ENCODE measurements at places on chromosomes 6 and 20.

DNA sequence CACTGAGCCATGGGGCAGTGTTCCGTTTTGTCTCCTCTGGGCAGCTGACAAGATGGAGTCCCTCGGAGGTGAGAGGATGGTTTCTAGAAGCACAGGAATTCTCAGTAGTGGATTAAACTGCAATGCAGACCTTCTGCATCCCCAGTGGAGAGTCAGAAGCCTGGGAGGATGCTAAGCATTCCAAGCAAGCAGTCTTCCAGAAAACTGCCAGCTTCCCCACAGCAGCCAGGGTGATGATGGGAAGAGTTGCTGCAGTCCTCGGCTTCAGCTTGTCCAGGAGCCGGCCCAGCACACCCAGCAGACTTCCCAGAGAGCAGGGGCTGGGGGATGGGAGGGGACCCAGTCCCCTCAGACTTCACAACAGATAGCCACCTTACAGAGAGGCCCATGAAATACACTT is 163.6 kb downstream of the LY86 start:
- peak; percentile 40 for DNase-seq

DNA sequence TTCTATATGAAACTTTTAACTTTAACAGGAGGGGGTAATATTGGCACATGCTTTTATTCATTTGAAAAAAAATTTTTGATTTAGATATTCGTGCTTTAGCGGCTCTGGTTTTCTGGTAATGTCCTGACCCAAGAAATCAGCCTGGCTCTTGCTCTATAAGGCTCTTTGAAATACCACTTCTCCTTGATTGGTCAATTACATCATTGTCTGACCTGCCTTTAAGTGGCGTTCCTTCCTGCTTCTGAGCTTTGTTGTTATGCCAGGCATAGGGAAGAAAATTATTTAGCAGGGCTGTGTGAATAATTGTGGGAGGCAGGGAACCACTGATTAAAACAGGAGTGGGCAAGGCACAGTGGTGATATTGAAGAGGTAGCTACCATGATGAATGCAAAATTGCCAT is 3.9 kb downstream of the RNF144B start:
- DNase-seq = no peak

DNA sequence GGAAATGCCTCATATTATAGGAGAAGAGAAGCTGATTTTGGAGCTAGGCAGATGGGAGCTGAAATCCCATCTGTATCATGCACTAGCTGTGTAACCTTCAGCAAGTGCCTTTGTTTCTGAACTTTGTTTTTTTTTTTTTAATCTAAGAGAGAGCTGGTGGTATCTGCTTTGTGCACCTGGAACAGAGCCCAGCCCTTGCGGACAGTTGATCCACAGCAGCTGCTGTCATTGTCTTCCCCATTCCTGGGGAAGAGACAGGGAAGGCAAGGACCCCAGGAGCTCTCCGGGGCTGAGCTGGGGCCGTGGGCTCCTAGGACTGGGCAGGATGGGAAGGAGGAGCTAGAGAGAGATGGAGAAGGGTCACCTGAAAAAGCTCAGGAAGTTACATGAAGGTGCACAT is 92.1 kb downstream of the SYNJ2 start:
- no peak for DNase-seq

- DNase-seq = no peak
These were observed 10.2 kb downstream of the PTPN1 start for GRCh38 chr20:50520222-50520880.

GRCh38 chr6:125952764-125953501 is 3.6 kb upstream of the HINT3 start:
- no peak for DNase-seq

- DNase-seq = no peak
These were observed 170.1 kb downstream of the KIF6 start for GRCh38 chr6:39555136-39555535.

DNA sequence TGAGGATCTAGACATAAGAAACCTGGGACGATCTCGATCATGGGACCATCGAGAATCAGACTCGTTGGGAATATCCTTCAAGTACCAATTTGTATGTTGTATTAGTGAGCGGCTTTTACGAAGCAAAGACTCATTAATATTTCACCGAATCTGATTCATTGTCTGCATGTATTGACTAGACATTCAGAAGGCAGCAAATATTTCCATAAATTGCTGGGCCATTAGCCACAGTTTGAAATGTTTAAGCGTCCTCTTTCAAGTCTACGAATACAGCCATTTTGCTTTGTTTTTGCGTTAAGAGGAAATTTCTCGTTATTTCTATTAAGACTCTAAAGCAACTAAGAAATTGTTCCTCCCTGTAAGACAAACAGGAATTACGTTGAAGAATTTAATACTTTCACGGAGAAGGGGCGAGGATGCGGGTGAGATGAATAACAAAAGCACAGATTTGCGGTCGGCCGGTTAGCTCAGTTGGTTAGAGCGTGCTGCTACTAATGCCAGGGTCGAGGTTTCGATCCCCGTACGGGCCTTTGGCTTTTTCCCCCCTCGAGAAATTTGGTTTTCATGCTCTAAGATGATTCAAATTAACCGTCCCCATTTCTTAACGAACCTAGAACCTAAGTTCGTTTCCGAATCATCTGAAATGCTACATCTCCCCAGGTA is 18.5 kb downstream of the POM121L2 start:
- DNase-seq = no peak

DNA sequence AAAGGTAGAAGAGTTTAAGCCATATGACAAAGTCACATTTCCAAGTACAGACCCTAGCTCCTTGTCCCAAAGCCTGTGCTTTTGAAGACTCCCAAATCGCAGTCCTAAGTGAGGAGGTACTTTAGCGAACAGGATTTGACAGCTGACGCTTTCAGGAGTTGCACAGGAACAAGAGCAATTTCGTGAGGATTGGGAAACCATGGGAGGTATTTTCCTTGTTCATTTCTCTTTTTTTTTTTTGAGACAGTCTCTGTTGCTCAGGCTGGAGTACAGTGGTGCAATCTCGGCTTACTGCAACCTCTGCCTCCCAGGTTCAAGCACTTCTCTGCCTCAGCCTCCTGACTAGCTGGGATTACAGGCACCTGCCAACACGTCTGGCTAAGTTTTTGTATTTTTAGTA is 150.6 kb downstream of the MTHFD1L start:
- no peak for DNase-seq

GRCh38 chr6:138945354-138945753 is 42.7 kb downstream of the REPS1 start:
- DNase-seq = no peak

DNA sequence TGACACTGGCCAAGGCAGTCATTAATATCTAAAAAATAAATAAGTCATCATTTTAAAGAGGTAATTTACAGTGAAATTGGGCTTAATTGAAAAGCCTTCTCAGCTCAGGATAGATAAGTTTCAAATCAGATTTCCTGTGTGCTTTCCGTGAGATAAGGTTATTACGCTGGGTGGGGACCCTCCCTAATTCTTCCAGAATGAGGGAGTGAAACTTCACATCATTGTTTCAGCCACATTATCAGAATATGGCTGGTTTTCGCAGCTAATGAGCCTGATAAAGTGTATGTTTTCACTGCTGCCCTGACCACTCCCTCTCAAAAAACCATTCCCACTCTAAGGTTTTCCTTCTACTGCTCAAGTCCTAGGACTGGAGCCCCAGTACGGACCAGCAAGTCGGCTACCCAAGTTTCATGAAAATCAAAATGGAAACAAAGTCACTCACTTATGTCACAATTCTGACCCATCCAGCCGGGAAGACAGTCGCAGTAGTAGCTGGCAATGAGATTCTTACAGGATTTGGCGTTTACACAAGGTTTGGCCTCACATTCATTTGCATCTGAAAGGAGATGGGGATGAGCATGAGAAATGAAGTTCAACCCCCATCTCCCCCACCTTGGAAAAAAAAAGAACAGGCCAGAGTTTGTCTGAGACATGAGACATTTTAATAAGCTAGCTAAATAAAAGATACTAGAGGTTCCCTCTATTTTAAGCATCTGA is 24.6 kb downstream of the JAG1 start:
- DNase-seq = no peak

- DNase-seq = no peak
These were observed 94.1 kb downstream of the YTHDF1 start for GRCh38 chr20:63121749-63122405.

GRCh38 chr6:8108759-8109539 is 6.6 kb upstream of the EEF1E1 start:
- DNase-seq = no peak

- no peak for DNase-seq
These were observed 19.7 kb downstream of the LAMA5 start for GRCh38 chr20:62347445-62347844.

DNA sequence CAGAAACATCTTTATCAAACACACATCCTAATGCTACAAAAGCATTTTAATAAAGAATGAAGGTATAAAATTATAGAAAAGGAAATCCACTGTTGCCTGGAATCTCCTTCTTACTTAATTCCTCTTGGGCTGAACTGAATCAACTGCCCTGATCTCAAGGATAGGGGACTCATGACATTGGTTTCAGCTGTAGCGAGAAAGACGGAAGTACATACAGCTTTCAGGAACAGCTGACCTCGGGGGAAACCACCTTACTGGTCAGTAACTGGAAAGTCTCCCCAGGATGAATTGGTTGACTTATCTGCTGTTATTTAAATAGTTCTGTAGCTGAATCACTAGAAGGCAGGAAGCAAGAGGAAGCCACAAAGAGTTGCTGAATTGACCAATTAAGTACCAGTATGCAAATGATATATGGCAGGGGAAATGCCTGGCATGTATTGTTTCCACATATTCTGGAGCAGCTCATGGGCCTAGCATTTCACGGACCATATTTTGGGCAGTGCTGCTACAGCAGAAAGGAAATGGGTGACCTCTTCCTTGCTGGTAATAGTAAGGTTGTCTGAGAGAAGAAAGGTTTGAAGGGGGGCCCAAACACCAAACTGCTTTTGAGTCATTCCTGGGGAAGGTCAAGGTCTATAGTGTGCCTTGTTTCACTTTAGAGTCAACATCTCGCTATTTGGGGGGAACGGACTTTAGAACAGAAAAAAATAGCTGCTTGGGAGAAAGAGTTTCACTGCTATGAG is 43.7 kb upstream of the MAP7 start:
- DNase-seq = peak; percentile 86

DNA sequence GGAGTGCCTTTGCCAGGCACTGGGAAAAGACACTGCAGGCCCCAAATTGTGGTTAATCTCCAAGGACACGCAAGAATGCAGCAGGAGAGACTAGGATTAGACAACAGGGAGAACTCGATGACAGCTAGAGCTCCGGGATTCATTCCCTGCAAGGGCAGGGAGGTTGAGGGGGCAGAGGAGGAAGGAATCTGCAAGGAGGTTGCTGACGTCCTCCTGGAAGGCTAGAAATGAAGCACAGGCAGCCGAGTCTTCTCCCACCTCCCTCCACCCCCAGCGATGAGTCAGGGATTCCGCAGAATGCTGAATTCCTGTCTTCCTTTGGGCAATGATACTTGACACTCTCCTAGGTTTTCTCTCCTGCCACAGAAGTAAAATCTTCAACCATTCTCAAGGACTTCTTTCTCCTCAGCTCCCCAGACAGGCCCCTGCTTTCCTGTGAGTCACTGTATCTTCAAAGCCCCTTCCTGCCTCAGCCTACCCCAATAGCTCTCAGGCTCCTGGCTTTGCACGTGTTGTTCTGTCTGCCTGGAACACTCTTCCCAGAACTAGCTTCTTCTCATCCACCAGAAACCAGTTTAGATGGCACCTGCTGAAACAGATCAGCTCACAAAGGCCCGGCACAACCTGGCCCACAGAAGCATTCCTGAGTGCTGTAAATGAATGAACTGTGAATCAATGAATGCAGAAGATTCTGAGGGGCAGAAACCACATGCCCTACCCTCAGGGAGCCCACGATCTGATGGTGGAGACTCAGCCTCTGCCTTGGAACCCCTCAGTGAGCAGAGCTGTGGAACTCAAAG is 85.6 kb downstream of the MRPL14 start:
- DNase-seq = peak; percentile 75

DNA sequence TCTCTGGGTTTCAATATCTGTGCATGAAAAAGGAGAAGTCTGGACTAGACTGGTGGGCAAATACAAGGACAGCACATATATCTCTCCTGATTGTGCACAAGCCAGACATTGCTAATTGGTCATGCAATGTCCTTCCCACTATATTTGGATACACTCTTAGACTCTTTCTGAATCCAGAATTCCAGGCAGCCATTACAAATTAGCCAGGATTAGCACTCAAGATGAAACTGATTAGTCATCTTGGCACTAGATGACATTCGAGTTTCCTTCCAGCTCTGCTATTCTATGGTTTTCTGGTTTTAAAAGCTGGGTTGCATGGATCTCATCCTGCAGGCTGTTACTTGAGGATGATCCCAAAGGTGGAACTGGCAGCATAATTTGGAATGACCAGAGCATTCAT is 73.2 kb downstream of the SCP2D1 start:
- no peak for DNase-seq

DNA sequence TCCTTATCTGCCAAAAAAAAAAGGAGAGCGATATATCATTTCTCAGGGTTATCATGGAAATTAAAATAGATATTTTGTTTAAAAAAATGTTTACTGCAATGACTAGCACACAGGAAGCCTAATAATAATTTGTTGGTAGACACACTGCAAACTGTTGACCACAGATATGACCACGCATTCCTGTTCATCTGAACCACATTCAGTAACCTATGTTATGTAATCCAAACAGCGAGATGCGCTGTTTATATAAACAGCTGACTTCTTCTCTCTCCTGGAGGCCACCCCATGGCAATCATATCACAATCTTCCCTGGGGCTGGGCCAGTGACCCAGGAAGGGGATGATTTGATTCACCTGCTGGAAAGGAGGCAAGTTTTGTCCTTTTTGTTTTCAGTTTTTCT is 129.3 kb upstream of the UST start:
- DNase-seq = peak; percentile 10

GRCh38 chr6:74455786-74456185 is 750.1 kb downstream of the COL12A1 start:
- no peak for DNase-seq

DNA sequence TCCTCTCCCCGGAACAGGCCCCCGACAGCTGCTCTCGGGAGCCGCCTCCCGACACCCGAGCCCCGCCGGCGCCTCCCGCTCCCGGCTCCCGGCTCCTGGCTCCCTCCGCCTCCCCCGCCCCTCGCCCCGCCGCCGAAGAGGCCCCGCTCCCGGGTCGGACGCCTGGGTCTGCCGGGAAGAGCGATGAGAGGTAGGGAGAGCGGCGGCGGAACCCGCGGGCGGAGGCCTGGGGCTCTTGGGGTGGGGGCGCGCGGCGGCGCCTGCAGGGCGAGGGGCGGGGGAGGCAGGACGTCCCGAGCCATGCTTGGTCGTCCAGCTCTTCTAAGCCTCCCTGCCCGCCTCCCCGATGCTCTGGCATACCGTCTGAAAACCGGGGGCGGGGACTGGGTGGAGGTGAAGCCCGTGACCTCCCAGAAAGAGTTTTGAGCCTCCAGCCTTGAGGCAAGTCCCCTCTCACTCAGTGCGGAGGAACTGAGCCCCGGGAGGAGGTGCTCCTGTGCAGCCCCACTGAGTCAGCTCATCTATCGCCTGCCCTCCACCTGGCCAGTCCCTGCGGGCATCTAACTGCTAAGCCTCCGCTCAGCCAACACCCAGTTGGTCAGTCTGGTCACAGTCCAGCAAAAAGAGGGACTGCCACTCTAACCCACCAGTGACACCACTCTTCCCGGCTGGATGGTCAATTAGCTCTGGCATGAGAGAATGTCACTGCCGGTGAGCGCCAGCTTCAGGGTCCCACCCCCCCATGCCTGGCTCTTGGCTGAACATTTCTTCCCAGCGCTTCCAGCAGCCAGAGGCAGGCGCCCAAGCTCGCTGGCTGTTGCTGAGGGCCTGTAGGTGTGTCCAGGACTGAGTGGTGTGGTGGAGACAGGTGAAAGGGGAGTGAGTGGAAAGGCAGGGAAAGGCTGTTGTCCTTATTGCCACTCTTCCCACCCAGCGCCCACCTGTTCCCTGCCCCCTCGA is 482 bp downstream of the DDR1 start:
- peak; percentile 55 for DNase-seq

- DNase-seq = no peak
These were observed 26.7 kb downstream of the RALGAPB start for GRCh38 chr20:38499366-38499765.

- no peak for DNase-seq
These were observed 31.0 kb downstream of the UNC5CL start for GRCh38 chr6:41008011-41008410.

All from SW480 (cell line).